AG04449 (cell line): ENCODE measurements at places on chromosomes 7 and 10.
A peak's percentile ranks its signal among the peaks of the same experiment; 100 is the strongest.

DNA sequence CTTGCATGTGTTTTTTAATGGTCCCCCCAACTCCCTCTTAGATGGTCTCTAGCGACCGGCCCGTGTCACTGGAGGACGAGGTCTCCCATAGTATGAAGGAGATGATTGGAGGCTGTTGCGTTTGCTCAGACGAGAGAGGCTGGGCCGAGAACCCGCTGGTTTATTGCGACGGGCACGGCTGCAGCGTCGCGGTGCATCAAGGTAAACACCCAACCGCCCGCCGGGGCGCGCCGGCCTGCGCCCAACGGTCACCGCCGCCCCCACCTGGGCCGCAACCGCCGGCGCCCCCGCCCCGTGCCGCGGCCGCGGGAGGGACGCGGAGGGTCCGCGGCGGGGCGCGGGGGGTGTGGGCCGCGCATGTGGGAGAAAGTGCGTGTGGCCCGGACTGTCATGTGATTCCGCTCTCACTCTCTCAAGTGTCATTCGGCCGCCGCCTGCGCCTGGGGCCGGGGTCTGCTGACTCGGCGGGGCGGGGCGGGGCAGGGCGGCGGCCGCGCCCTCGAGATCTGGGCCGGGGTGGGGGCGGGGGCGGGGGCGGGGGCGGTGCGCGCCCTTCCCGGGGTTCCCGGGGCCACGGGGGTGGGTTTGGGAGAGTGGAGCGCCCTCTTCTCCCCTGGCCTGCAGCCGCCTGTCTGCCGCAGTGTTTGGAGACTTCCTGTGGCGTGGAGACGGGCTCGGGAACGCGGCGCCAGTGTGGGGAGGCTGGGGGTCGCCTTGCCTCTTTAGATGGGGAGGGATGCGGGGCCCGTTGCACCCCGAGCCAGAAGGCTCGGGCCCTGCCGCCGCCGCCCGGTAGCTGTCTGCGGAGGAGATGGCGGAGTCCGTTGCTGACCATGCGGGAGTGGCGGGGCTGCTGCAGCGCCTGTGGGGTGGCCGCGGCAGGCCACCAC, 817 bp downstream of the MLLT10 start:
- DNase-seq, result no peak

GRCh38 chr7:29154076-29154475, 7.7 kb upstream of the CPVL start:
- no peak for DNase-seq

- DNase-seq, result no peak
Observed at GRCh38 chr7:42686594-42687156, 225.2 kb downstream of the C7orf25 start.

DNA sequence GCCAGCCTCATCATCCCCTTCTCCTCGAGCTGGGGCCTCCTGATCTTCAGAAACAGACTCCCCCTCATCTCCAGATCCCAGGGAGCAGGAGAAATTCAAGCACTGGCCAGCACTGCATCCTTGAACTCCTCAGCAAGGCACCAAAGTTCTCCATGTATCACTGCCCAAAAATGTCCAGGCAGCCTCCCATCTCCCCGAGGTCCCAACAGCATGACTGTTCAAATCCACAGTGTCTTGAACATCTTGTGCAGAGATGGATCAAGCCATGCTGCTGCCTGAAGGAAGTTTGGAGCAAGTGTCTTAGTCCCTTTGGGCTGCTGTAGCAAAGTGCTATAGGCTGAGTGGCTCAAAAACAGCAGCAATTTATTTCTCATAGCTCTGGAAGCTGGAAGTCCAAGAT, 115.5 kb upstream of the GALNT17 start:
- DNase-seq, result no peak

DNA sequence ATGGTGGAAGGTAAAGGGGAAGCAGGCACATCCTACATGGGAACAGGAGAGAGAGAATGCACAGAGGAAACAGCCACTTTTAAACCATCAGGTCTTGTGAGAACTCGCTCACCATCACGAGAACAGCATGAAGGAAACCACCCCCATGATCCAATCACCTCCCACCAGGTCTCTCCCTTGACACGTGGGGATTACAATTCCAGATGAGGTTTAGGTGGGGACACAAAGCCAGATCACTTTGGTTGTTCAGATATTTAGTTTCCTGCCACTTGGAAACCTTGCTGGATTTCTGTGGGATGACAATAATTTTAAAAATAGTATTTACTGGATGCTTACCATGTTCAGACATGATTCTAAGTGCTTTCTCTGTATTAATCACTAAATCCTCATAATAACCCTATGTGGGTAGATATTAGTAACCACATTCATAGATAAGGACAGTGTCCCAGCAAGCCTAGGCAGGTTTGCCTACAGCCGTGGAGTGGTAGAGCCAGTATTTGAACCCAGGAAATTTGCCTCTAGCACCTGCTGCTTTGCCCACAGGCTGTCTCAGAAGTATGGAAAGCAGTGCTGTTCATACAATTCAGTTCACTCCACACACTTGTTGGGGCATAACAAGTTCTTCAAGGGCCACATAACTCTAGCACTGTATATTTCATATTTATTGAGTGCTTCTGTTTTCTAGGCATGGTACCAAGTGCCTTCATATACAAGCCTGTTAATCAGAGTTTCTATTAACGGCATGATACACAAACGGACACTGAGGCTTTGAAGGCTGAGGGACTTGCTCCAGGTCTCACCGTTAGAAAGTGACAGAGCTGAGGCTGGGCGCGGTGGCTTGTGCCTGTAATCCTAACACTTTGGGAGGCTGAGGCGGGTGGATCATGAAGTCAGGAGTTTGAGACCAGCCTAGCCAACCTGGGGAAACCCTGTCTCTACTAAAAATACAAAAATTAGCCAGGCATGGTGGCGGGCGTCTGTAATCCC, 8.3 kb downstream of the TLL2 start:
- no peak for DNase-seq

DNA sequence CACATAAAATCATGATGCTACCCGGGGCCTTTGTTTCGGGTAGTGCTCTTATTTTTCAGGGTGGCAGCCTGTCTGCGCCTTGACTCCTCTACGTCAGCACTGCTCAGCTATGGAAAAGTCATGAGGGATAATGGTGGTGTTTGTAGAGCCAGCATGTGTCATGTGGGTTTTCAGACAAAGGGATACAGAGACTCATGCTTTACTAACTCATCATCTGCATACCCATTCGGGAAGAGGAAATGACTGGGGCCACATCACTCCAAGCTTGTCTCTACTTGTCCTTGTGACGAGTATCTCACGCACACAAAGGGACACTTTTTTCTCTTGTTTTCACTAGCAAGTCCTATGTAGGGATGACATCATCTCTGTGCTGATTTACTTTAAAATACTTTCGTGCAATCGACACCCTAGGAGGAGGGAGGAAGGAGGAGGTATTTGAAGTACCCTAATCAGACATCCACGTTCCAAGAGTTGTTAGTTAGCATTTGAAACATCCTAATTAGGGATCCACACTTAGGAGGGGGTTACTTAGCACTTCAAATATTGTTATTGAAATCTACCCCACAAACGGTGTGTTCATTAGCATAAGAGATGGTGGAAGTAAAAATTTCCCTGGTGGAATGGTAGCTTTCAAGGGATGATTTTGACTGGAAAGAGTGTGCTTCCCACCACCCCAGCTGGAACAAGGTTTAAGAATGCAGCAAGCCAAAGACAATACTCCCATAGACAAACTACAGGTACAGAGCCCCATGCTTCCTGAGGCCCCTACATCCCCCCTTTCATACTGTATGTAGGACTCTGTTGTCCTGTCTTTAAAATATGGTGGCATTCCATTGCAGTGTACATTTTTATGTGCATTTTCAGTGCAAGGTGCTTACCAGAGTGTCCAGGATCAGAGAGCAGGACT, 52.0 kb downstream of the THNSL1 start:
- DNase-seq, result no peak

DNA sequence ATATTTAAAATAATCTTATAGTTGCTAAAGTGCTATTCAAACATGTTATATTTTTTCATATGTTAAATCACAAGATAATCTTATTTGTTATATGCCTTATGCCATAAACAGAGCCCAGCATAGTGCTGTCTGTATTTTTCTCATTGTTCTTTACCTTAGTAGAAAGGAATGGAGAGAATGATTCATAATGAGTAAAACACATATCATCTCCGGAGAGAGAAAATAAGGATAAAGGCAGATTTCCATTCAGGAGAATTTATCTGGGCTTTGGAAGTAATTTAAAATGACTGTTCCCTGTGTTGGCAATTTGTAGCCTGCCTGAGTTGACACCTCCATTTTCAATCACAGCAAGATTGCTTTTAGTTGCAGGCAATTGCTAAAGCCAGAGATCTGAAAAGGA, 30.2 kb downstream of the CHN2 start:
- DNase-seq, result no peak

DNA sequence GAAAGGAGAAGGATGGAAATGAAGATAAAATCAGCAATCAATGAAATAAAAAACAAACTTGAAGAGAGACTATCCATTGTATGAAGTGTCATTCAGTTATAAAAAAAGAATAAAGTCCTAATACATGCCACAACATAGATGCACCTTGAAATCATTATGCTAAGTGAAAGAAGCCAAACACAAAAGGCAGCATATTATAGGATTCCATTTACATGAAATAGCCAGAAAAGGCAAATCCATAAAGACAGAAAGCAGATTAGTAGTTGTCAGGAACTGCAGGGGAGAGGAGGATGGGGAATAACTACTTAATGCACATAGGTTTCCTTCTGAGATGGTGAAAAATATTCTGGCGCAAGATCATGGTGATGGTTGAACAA, 6.6 kb upstream of the PON1 start:
- DNase-seq, result no peak

GRCh38 chr7:2471022-2471329, 5.2 kb downstream of the GRIFIN start:
- no peak for DNase-seq

- DNase-seq, result no peak
Observed at GRCh38 chr10:101588879-101589278, 758 bp downstream of the DPCD start.

GRCh38 chr7:80373429-80374032, 138.3 kb downstream of the GNAT3 start:
- no peak for DNase-seq

GRCh38 chr7:51274955-51275354, 41.7 kb downstream of the COBL start:
- DNase-seq, result no peak

DNA sequence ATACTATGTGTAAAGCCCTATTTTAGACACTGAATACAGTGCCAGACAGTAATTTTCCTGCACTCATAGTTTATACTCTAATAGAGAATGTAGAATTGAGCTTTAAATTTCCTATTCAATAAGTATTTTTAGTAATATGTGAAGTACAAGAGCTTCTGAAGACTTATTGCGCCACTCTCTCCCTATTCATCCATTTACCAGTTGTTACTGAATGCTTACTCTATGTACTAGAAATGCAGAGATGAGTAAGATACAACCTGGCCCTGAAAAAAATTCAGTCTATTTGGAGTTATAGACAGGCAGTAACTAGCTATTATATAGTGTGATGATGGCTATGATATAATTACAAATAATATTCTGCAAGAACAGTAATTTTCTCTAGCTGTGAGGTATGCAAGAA, 98.8 kb downstream of the ADK start:
- no peak for DNase-seq

- DNase-seq, result no peak
Observed at GRCh38 chr7:50832744-50833143, 50.0 kb upstream of the GRB10 start.

- DNase-seq, result no peak
Observed at GRCh38 chr10:73359492-73359891, 828 bp upstream of the CFAP70 start.

DNA sequence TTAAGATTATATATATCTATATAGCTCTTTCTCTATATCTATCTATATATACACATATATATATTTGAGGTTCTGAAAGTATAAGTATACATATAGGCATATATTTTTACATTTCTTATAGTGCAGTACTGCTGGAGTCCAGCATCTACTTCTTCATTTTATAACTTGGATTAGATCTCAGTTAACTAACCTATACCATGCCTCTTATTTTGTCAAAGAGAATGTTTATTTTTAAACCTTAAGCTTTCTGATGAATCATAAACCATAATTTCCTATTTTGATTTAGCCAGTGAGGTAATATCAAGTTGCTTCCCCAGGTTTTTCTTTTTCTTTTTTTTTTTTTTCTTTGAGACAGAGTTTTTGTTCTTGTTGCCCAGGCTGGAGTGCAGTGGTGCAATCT, 8.1 kb downstream of the ZNF32 start:
- no peak for DNase-seq

DNA sequence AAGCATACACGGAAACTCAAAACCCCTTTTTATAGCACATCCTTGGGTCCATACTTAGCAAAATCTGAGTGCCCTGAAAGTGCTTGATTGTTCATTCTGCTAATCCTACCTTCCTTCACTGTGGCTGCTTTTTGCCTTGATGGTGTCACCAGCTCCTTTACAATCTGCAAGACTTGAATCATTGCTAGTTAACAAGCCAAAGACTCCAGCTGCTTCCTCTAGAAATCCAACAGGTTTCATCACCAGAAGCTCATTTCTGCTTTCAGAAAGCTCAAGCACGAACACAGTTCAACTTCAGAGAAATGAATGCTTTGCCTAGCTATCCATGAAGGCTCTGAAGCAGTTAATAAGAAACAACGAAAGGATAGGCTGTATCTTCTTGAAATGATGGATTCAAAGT, 38.0 kb downstream of the USP6NL start:
- DNase-seq, result peak; percentile 7

DNA sequence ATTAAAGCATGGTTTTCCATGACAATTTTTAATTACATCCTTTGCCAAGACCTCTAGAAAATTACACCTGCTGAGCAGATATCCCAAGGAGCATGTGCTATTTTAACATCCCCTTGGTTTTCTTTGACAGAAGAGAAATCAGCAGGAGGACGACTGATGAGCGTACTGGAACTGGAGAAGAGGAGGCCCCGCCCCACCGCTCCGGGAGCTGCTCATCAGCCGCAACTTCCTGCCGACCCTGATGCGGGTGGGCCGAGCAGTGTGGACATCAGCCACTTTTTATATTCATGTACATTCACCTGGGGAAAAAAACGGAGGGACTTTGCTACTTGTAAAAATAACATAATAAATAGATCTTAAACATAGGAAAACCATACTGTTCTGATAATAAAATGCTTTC, 54.2 kb downstream of the CDC123 start:
- no peak for DNase-seq

DNA sequence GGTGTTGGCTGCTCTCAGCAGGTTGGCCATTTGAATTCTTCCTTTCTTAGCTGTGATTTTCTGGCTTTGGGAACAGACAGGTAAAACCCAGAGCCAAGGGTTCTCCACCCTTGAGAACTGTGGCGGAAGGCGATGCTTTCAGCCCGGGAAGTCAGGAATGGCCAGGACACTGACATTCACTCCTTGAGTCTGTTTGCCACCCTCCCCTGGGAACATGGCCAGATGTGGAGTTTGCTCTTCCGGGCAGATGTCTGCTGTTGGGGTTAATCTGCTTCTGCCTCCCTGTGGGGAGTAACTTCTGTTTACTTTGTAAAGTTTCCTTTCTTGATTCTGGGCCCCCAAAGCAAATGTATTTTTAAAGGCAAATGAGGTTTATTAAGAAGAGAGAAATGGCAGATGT, 17.7 kb downstream of the GATA3 start:
- DNase-seq, result no peak

- DNase-seq, result no peak
Observed at GRCh38 chr10:97889461-97890265, 40.0 kb downstream of the GOLGA7B start.
